ENCODE measurements at places on chromosomes 4 and X.

DNA sequence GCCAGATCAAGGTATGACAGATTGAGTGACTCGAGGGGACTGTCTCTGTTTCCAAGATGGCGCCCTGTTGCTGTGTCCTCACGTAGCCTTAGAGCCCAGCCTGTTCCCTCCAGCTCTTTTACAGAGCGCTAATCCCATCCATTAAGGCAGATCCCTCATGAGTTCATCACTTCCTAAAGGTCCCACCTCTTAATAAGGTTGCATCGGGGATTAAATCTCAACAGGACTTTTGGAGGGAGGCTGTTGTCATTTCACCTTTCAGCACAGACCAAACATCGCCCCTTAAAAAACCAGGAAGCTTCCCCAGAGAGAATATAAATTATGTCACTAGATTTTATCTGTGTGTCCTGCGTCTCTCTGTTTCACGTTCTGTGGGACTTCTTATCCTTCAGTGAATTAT lies 32.6 kb upstream of the DHRSX start:
- DNase-seq = no peak

GRCh38 chr4:85005865-85006377 lies 39.4 kb upstream of the WDFY3 start:
- peak; percentile 83 for DNase-seq

DNA sequence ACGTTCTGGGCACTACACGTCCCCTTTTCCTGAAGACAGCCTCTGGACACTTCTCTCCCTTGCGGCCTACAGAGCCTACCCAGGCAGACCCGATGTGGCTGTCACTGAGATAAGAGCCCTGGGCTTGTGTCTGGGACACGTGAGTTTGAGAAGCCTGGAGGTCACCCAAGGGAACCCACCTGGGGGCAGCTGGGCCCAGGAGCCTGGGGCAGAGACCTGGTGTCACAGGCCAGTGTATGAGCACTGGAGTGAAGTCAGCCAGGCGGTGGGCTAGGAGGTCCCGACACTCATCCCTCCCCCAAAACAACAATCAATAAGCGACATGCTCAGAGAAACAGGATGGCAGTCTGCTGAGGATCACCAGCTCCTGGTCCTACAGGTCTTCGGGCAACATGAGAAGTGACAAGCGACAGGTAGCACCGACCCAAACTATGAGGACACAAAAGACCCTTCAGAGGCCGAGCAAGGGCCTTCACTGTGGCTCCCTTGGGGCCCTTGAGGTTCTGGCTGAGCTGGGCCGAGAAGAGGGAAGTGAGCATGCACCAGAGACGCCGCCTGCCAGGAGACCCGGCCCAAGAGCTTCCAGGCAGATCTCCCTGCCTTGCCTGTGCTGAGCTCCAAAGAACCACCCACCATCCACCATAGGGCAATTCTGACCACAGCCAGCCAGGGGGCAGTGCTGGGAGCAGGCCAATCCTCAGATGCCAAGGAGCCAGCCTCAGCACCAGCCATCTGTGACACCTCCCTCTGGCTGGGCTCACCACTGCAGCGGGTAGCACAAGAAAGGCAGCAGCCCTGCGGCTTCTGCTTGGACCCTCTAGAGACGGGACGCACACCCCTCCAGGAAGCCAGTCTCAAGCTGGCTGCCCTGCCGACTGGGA lies 11.0 kb upstream of the DUSP9 start:
- DNase-seq = peak; percentile 28

- DNase-seq = no peak
Observed at GRCh38 chr4:37893164-37893563, 2.3 kb downstream of the TBC1D1 start.

GRCh38 chrX:129690435-129690834 lies 35.7 kb upstream of the APLN start:
- no peak for DNase-seq

GRCh38 chr4:128574706-128575105 lies 234.8 kb upstream of the JADE1 start:
- peak; percentile 69 for DNase-seq

- DNase-seq = no peak
Observed at GRCh38 chr4:144705601-144706590, 59.9 kb downstream of the HHIP start.

Data from bronchial epithelial cell (primary cell).